GM04504 (cell line): ENCODE measurements at places on chromosomes 2 and 18.
A peak's percentile ranks its signal among the peaks of the same experiment; 100 is the strongest.

GRCh38 chr2:43233218-43234212 is 7.1 kb upstream of the ZFP36L2 start:
- DNase-seq, result no peak

GRCh38 chr2:219059375-219059724 is 1.4 kb downstream of the IHH start:
- no peak for DNase-seq

DNA sequence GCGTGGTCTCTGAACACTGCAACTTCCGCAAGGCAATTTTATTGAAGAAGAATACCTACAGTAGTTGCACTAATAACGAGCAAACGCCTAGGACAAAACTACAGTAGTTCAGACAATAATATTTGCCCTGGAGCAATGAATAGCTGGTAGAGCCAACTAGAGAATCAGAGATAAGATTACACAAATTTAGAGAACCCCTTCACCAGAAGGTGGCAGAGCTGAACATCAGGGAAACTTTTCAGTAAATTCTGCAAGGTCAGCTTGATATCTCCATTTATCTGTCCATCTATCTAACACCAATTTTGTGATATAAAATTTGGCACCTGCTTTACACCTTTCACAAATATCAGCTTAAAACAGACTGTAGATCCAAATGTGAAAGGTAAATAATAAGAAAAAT is 43.8 kb downstream of the CDH19 start:
- DNase-seq, result no peak

GRCh38 chr18:48842259-48843061 is 108.3 kb downstream of the SMAD7 start:
- DNase-seq, result no peak

- DNase-seq, result no peak
Observed at GRCh38 chr2:214874694-214875093, 65.2 kb upstream of the BARD1 start.

- DNase-seq, result no peak
Observed at GRCh38 chr2:148461876-148462275, 182.7 kb upstream of the EPC2 start.

GRCh38 chr18:69636529-69637301 is 236.0 kb downstream of the DOK6 start:
- no peak for DNase-seq

GRCh38 chr2:1656326-1656960 is 87.9 kb downstream of the PXDN start:
- no peak for DNase-seq

DNA sequence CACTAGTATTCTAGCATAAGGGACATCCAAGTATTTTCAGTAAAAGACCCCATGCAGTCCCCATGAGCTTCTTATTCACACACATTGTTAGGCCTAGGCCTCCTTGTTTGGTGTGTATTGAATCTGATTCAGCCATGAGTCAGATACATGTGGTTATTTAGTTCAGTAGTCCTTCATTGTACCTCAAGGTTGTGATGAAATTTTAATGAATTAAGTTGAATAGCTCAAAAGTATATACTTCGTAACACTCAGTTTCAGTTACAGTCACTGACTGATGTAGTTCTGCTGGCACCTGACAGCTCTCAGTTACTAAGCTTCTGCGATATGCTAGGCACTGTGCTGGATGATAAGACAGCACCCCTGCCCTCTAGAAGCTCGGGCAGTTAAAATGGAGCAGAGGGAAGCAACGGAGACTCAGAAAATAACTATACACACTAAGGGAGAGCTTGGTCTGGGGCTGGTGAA is 86.4 kb downstream of the XRCC5 start:
- peak; percentile 57 for DNase-seq

GRCh38 chr2:73983322-73984202 is 1.1 kb upstream of the TET3 start:
- no peak for DNase-seq
